ENCODE measurements at places on chromosomes 7 and 10.

GRCh38 chr7:143519411-143520131 lies 41.9 kb downstream of the TAS2R41 start:
- no peak for DNase-seq

GRCh38 chr10:103254538-103255325 lies 9.0 kb downstream of the RPEL1 start:
- peak; percentile 37 for DNase-seq

GRCh38 chr10:101779544-101780186 lies 3.6 kb downstream of the NPM3 start:
- peak; percentile 83 for DNase-seq

DNA sequence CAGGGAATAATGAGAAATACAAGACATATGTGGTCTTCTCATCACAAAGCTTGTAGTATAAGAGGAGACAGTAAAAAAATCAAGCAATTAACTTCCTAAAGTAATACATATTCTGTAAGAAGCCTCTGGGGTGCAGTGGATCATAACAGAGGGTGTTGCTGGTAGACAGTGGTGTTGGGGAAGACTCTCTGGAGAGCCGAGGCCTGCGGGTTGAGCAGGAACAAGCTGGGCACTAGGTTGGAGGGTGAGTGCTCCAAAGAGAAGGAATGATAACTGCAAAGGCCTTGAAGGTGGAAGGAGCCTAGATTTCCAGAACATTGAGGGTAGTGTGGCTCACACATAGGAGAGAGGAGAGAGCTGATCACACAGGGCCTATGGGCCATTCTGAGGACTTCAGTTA lies 1.5 kb downstream of the GIMAP4 start:
- no peak for DNase-seq

DNA sequence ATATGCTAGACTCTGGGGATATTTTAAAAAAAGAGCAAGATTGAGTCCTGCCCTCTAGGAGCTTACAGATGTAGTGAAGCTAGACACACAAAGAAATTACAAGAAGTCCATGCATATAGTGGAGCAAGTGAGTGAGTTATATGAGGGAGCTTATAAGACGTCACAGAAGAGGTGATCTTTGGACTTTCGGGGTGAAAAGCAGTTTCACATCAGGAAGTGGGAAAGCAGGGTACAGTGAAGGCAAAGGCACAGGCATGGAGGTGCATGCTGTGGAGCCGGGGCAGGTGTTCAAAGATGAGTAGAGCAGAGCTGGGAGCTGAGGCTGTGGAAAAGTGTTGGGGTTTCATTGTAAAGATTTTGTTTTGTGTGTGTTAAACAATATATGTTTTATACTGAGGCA lies 38.5 kb upstream of the EXOC6 start:
- DNase-seq, result no peak

DNA sequence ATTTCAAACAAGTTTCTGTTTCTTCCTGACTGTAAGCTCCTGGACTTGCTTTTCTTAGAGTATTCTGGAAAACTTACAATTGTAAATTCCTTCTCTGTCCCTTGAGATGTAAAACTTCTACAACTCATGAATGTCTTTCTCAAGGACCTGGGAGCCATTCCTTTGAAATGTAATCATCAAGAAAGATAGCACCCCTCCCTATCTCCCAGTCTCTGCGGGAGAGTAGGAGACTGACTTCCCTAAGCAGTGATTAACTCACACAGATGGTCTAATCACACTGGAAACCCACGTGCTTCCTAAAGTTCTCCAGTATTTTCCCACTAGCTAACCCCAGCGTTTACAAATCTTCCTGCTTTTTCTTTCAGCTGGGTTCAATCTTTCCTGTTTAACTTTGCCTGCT lies 549.4 kb downstream of the SORCS1 start:
- DNase-seq, result no peak

- DNase-seq, result no peak
These were observed 969.7 kb downstream of the GATA3 start for GRCh38 chr10:9024210-9024609.

DNA sequence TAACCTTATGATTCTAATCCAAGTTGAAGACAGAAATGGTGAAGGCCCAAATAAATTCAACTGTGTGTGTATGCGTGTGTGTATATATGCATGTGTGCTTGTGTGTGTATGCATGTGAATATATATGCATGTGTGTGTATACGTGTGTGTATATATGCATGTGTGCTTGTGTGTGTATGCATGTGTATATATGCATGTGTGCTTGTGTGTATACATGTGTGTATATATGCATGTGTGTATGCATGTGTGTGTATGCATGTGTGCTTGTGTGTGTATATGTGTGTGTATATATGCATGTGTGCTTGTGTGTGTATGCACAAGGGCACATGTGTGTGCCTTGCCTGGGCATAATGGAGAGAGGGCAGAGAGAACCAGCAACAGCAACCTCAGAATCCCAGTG lies 184.7 kb upstream of the PLPP4 start:
- DNase-seq, result no peak

- no peak for DNase-seq
These were observed 65.3 kb downstream of the COBL start for GRCh38 chr7:51251290-51251689.

DNA sequence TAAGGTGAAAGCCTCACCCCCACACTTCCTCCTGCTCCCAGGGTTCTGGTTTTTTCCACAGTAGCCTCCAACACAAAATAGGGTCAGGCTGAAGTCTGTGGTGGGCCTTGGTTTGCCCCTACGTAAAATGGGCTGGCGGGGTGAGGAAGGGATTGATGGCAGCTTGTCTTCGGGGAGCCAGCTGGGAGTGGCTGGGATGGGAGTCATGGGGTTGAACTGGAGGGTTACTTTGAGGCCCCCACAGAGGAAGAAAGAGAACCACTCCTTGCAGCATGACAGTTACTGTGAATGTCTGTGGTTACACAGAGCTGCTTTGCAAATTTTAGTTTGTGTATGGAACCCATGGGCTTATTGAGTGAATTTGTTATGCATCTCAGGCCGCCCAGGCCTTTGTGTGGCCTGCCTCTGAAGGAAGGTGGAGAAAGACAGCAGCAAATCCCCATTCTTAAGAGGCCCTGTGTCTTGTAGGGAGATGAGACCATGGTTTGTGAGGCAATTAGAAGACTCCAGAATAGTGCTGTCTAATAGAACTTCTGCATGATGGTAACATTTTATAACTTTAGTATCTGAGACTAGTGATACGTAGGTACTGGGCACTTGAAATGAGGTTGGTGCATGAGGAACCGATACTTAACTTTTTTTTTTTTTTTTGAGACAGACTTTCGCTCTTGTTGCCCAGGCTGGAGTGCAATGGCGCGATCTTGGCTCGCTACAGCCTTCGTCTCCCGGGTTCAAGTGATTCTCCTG lies 8.1 kb downstream of the TRIM8 start:
- DNase-seq, result no peak

DNA sequence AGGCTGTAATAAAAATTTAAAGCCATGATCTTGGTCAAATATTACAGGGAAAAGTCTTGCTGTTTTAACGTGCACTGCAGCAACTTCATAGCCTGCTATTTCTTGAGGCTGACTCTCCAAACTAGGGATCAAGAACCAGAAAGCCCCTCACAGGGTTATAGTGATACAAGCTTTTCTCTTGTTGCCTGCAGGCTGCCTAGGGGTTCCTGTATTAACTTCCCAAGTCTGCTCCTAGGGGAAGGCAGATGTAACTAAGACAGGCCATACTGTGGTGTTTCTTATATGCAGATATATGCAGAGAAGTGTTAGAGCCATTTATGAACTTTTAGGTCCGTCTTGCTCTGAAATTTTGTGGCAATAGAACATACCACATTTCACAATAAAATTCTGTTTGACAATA lies 175.7 kb downstream of the FOXP2 start:
- no peak for DNase-seq

DNA sequence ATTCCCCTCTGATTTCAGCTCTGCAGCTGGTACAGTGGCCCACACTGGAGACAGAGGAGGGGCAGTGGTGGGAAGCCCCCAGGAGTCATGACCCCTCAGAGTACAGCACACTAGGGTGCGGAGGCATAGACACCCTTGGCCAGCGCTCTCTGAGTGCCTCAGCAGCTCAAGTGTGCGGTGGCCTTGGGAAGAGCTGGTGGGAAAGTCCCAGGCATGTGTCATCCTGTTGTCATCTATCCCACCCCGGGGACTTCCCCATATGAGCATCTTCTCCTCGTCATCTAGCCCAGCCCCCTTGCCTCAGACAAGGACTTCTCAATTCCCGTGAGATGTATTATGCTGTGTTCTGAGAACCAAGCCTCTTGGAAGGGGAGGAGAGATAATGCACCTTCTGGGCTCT lies 15.6 kb upstream of the PPIF start:
- DNase-seq, result peak; percentile 90

- no peak for DNase-seq
These were observed 542 bp downstream of the FBXL13 start for GRCh38 chr7:103073989-103074518.

- no peak for DNase-seq
These were observed 571.8 kb downstream of the TCERG1L start for GRCh38 chr10:130739757-130740145.

DNA sequence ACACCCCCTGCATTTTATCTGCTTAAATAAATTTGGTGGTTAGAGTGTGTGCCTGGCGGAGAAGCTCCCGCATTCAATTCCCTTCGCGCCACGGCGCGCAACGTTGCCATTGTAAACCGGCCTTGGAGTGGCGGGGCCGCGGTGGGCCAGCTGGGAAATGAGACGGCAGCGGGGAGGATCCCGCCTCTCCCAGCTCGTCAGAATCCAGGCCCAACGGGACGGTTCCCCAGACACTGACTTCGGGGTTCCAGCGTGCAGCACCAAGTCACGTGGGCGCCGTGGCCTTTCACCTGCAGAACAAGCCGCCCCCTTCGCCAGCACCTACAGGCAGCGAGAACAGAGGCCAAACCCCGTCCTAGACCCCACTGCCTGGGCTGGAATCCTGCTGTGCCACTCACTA lies 103.4 kb downstream of the GRID1 start:
- DNase-seq, result no peak

GRCh38 chr7:130366564-130366963 lies 13.7 kb upstream of the CPA1 start:
- no peak for DNase-seq

Measured in stimulated activated CD4-positive, alpha-beta T cell treated with anti-CD3 and anti-CD28 coated beads, Interleukin-1b, Interleukin-23, amount 100 ng/mL, for 48 hours (primary cell).